Stimulated activated CD8-positive, alpha-beta memory T cell treated with anti-CD3 and anti-CD28 coated beads, Interleukin-4, amount 100 ng/mL, for 1 hour (primary cell): ENCODE measurements at places on chromosomes 2 and 18.

DNA sequence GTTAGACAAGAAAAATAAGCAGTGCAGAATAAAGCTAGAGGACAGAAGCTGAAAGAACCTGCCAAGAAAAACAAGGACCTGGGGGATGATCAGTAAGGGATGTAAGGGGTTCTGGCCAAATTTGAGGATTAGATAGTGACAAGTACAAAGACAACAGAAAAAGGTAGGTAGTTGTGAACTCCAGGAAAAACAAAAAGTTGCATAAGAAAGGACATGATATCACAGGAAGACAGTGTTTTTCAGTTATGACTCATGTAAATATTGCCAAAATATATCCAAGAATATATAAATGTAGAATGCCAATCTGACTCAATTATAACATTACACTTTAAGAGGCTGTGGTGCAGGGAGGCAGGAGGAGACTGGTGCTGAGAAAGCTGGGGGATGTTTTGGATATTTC lies 209.8 kb upstream of the SH3BP4 start:
- DNase-seq: no peak

DNA sequence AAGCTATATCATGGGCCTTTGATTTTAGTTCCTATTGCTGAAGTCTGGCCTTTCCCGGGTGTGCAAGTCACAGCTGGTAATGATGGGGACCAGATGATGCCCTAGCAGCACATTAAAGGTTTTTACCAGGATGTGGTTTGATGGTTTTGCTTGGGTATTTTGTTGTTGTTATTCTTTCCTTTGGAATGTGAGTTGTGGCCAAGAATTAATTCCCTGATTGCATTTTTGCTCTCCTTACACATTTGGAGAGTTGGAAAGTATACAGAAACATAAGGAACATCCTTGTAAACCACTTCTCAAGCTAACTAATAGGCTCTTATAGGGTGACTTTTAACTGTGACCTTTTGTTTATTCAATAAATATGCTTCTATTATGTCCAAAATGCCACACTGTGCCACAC lies 154.1 kb upstream of the MMADHC start:
- no peak for DNase-seq

GRCh38 chr2:164141271-164141670 lies 405.5 kb upstream of the FIGN start:
- DNase-seq: no peak

GRCh38 chr18:74521068-74521725 lies 13.1 kb upstream of the CNDP1 start:
- DNase-seq: no peak

GRCh38 chr2:223941579-223942277 lies 3.4 kb downstream of the WDFY1 start:
- DNase-seq: no peak

DNA sequence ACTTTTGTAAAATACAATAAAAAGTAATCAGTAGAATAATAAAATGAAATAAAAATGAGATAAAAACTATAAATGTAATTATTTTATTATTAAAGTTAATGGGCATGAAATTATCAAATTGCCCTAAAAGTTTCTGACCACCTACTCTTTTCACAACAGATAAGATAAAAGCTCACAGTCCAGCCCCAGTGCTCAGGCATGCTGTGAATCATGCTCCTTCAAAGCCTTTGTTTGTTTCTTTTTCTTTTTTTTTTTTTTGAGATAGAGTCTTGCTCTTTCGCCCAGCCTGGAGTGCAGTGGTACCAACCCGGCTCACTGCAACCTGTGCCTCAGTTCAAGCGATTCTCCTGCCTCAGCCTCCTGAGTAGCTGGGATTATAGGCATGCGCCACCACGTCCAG lies 181.7 kb downstream of the ANKRD44 start:
- no peak for DNase-seq

- no peak for DNase-seq
Measured at GRCh38 chr2:172551271-172551670, 4.6 kb upstream of the PDK1 start.

GRCh38 chr2:5695654-5696403 lies 3.6 kb downstream of the SOX11 start:
- no peak for DNase-seq

GRCh38 chr18:79825913-79826312 lies 28.2 kb downstream of the KCNG2 start:
- no peak for DNase-seq

- DNase-seq: no peak
Measured at GRCh38 chr2:199902486-199903110, 8.5 kb upstream of the C2orf69 start.

DNA sequence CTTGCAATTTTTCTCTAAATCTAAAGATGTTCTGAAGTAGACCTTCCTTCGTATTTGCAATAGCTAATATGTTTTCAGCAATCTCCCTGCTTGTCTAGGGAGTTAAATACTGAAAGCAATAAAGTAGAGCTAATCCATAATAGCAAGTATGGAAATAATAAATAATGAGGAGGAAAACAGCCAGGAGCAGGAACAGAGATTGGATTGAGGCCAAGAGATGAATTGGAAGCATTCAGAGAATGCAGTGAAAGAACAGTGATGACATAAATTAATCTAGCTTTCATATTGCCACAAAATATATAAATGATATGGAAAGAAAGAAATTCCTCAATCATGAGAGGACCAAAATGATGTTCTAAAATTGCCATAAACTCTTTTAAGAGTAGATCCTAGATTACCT lies 679.7 kb downstream of the METTL4 start:
- DNase-seq: no peak

DNA sequence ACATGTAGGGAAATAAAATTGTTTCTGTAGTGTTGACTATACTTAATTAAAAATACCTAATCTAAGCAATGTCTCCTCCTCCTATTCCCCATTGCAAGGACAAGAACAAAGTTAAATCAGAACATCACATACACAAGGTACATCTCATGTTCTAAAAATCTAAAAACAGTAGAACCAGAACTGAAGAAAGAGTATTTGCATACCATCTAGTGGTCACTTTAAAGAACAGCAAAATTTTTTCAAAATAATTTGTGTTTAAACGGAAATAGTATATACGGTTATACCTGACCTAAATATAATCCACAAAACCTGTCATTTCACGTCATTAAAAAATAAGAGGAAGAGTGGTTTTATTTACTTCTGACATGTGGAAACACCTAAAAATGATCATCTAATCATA lies 294.3 kb upstream of the KCNH7 start:
- no peak for DNase-seq

DNA sequence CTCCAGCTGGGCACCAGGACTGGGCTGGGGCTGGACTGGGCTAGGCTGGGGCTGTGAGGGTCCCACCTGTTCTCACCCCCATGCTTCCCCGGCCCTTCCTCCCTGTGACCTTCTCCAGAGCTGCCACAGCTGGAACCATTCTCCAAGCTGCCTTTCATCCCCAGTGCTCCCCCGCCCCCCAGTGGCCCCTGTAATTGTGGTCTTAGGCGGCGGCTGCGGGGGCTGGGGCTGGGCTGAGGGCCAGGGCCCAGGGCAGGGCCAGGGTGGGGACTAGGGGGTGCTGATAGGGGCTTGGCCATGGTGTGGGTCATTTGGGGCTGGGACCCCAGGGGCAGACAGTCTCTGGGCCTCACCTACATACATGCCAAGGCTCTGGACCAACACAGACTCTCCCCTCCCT lies 2.8 kb upstream of the WNT10A start:
- no peak for DNase-seq
